ENCODE measurements at places on chromosomes 1 and 21.

DNA sequence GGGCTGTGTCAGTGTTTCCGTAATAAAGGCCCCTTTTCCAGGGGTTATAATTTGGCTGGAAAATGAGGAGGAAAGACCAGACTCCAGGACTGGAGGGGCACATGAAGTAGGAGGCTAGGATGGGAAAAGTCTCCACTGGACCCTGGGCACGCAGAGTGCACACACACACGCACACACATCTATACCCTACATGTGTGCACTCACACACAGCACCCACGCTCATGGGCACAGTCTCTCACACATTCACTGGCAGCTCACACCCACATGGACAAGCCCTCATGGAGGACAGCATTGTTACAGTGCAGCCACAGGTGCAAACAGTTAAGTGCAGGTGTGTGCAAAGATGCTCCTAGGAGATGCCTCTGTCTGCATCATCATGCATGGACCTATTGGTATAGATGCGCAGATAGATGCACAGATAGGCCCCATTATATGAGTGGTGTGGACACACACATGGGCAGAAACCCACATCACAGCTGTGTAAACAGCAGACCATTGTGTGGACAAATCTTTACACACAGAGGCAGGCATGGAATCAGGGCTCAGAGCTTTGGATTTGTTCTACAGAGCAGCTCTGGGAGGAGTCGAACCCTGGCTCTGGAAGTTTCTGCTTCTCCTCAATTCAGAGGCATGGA lies 9.1 kb upstream of the RUNX3 start:
- no peak for DNase-seq

DNA sequence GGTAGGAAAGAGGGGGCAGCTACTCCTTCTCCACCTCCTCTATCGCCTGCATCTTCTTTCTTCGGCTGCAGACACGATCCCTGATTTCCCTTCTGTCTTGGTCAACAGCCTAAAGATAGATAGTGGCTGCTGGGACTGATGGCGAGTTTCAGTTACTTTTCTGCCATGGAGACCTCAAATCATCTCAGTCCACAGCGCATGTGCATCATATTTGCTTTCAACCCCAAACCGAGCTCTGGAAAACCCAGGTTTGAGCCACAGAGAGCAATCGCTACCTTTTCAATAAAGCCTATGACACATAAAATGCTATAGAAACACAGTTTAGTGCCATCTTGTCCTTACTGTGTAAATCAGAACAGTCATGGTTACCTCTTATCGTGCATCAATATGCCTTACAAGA lies 142.9 kb upstream of the IRF2BP2 start:
- no peak for DNase-seq

GRCh38 chr1:11126569-11126968 lies 26.9 kb upstream of the EXOSC10 start:
- DNase-seq, result no peak

- DNase-seq, result no peak
These were observed 63.3 kb downstream of the RHOU start for GRCh38 chr1:228798548-228798947.

DNA sequence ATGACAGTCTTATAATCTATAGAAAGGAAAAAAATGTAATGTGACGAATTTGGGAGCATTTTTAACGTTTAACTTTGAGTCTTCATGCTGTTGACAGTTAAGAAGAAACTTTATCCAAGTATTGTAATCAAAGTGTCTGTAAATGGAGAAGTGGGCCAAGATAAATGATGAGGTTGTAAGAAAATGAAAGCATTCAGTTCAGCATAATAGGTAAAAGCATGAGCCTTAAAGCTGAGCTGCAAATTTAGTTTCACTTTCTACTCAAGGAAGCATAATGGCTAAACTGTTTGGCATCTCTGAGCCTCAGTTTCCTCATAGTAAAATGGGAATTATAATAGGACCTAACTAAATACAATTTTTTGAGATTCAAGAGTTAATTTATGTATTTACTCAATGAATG lies 1554.8 kb downstream of the KCNT2 start:
- DNase-seq, result no peak

GRCh38 chr1:6209661-6210580 lies 4.0 kb downstream of the RNF207 start:
- DNase-seq, result no peak
